Stimulated activated CD4-positive, alpha-beta T cell treated with anti-CD3 and anti-CD28 coated beads, TNF-alpha, amount 100 ng/mL, for 4 hours (primary cell): ENCODE measurements at places on chromosomes 12 and 14.

- no peak for DNase-seq
These were observed 20.5 kb downstream of the ZDHHC22 start for GRCh38 chr14:77120771-77121743.

GRCh38 chr14:64602826-64603225, 53.1 kb downstream of the PPP1R36 start:
- no peak for DNase-seq

- DNase-seq = no peak
These were observed 9.1 kb downstream of the MTRFR start for GRCh38 chr12:123242116-123242904.

GRCh38 chr12:126747530-126748149, 1519.3 kb upstream of the TMEM132C start:
- DNase-seq = peak; percentile 13

DNA sequence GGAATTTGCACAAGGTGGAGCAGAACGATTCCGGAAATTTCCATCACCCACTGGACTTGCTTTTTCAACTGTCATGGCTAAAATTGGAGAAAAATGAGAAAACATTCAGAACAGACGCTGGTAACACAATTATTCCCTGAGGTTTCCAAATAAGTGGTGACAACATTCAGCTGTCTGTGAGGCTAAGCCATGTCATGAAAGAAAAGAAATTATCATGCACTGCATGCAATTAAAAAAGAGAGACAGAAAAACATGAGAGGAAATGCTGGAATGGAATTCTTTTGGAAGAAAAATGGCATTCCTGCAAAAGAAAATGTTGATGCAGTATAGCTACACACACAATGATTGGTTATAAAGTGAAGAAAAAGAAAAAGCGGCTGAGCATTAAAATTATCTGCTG, 87.3 kb downstream of the C2CD5 start:
- DNase-seq = no peak

- DNase-seq = peak; percentile 67
These were observed 58.6 kb downstream of the SLC38A1 start for GRCh38 chr12:46209914-46210872.

DNA sequence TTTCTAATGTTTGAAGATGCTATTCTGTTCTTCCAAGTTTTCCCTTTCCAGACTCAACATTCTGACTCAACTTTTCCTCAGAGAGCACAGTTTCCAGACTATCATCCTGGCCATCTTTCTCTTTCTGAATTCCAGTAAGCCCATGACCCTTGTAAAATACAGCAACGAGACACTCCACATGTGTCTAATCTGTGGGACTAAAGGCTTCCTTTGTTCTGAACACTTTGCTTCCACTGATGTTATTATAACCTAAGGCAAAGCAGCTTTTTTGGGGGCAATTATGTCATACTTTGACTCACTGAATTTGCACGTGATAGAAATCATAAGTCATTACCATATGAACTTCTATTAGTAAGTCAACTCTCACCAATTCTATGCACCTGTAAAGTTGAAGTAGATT, 6.3 kb upstream of the ART4 start:
- no peak for DNase-seq

DNA sequence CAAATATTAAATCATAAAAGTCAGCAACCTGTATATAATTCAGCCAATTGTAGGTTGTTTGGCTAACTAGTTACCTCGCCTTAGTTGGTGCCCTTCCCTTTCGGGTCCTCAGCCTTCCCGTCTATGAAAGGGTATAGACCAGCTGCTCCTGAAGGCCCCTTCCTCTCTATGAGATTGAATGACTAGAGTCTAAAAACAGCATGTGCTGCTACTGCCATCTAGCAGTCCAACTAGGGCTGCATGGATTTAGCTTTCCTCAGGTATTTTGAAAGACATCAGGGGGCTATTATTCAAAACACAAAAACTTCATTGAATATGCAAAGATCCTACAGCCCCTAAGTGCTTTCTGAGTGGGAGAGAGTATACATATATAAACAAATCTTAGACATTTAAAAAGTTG, 37.0 kb upstream of the TMEM263 start:
- DNase-seq = no peak

- no peak for DNase-seq
These were observed 2.3 kb downstream of the GNPNAT1 start for GRCh38 chr14:52789118-52789517.

DNA sequence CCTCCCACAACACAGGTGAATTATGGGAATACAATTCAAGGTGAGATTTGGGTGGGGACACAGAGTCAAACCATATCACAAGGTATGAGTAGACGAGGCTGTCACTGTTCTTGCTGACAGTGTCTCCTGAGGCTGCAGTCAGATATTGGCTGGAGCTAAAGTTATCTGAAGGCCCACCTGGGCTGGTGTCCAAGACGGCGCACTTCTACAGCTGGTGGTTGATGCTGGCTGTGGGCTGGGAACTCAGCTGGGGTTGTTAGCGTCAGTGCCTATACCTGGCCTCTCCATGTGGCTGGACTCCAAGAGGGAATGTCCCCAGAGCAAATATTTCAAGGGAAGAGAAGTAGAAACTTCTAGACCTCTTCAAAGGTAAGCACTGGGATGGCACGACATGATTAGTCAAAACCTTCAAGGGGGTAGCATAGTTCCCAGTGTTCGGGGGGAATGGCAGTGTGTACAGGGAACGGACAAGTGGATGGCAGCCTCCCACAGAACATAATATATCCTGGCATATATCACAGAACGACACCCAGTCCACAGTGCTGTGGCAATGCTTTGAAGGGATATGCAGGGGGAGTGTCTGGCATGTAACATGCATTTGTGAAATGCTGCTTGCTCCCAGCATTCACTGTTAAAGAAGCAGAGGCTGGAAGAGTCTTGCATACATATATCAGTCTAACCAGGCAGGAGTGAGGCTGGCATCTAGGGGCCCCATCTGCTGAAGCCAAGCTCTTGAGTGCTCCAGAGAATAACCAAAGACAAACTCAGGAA, 126.7 kb upstream of the RFLNA start:
- no peak for DNase-seq

DNA sequence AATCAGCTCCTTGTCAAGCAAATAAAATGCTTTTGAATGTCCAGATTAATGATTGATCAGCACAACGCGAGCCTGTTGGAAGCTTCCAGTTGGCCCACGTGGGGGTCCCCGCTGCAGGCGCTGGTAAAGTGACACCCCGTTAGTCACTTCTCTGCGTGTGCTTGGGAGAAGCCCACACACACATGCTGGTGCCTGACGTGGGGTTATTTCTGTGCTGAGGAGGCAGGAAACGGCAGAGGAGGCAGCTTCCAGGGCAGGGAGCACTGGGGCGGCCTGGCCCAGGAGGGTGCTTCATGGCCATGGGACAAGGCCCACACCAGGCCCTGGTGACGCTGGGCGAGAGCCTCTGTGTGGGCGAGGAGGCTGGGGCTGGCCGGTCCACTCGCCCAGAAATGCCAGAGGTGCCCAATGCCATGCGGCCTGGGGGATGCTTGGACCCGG, 101.5 kb downstream of the KIF26A start:
- no peak for DNase-seq

DNA sequence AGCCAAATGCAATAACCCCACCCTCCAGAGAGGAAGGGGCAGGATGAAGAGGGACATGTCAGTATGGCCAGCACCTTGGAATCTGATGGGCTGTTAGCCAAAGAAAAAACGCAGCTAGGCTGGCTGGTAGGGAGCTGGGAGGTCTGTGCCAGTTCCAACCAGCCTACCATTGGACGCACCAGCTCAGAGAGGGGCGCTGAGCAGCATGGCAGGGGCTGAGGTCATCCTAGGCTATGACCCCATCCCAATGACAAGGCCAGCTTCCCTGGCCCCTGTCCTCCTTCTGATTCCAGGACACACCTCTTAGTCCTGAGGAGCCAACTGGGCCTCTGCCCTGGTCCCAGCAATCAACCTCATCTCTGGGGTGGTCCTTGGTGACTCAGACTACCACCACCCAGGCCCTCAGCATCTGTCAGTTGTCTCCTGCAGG, 12.2 kb downstream of the ACTN1 start:
- DNase-seq = no peak

DNA sequence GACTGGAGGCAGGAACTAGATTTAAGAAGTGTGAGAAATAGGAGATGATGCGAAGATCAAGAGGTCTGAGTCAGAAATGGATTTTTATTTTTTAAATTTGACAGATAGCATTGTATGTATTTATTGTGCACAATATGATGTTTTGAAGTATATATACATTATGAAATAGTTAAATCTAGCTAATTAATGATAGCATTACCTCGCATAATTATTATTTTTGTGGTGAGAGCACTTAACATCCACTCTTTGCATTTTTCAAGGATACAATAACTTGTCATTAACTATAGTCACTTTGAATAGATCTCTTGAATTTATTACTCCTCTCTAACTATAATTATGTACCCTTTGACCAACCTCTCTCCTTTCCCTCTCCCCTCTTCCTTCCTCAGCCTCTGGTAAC, 3.7 kb downstream of the SMOC1 start:
- no peak for DNase-seq

GRCh38 chr12:80778005-80778541, 61.4 kb downstream of the MYF5 start:
- no peak for DNase-seq

GRCh38 chr12:24554612-24555295, 394.1 kb downstream of the BCAT1 start:
- no peak for DNase-seq

DNA sequence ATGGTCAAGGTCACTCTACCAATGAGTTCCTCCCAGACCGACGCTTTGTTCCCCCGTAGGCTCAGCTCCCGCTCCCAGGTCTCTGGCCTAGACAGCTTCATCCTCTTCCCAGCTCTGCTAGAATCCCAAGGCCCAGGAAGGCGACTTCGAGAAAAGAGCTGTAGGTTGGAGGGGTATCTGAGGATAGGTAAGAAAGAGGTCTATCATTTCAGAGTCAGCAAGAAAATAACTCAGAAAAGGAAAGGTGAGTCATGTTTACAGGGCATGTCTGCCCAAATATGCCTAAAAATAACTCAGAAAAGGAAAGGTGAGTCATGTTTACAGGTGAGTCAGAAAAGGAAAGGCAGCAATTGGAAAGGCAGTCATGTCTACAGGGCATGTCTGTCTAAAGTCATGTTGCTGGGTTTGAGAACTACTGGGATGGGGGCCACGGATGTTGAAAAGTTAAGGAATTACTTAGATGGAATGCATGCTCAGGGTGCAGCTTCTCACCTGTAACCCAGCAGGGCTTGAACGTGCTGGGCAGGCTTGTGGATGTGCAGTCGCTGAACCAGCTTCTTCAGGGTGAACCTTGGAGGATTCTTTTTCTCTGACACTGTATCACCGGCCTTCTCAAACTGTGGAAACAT, 12.2 kb downstream of the TEP1 start:
- no peak for DNase-seq

DNA sequence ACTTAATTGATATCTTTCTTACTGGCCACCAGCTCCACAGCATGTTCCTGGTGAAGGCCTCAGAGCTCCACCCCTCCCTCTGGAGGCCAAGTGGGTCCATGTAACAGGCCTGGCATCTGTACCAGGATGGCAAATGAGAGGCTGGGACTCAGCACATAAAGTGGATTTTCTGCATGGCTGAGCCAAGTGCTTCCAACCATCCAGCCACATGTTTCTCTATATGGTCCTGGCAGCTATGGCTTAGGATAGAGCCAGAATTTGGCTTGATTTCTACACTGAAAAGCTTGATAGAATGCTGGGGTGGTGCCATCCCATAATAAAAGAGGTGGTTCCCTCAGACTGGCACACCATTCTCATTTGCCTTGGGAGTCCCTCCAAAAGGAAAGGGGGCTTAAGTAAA, 94.1 kb downstream of the PAX9 start:
- no peak for DNase-seq
